K562 (cell line): ENCODE measurements at places on chromosomes 7 and 10. TPM values are rescaled to one million over a fixed set of nuclear protein-coding genes. Genes with fewer than 3 reads are reported as not detected.
A peak's percentile ranks its signal among the peaks of the same experiment; 100 is the strongest.

UNCX gene
- total RNA-seq, result not detected in 2 replicates

ORC5 gene
- 54.8 and 64.0 TPM in 2 replicates for total RNA-seq

DNA sequence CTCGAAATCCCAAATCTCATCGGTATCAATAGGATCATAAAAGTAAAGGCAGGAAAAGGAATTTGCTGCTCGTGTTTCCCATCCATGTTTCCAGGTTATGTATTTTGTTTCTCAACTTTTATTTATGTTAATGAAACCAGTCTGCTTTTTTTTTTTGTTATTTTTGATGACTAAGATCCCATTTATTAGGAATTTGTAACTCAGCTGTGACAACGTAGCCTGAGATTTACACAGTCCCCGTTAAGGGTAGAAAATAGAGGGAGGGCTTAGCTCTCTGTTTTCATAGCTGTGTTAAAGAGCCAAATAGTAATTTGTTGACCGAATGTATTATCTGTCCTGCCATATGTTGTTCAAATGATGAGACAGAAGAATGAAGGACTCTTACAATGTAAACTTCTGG lies 164.0 kb downstream of the MGMT start:
- no peaks in the 10 kb centered on the region for H3K27me3 ChIP-seq
- no peaks in the 10 kb centered on the region for H3K4me1 ChIP-seq
- no peaks in the 10 kb centered on the region for H3K36me3 ChIP-seq
- no peak for DNase-seq
- no peak overlapping the region for H3K4me3 ChIP-seq

ANKRD1 gene
- not detected in 2 replicates for total RNA-seq

- no peak for DNase-seq
- H3K27ac ChIP-seq, result no peak overlapping the region
- H3K27me3 ChIP-seq, result no peaks in the 10 kb centered on the region
- H3K4me3 ChIP-seq, result peak overlapping the region; percentile 81; the same call in 1 of the 2 replicates
Measured at GRCh38 chr10:24718031-24718855, 5.4 kb downstream of the ARHGAP21 start.

GRCh38 chr10:86715836-86716235 lies 40.6 kb upstream of the BMPR1A start:
- no peaks in the 10 kb centered on the region for H3K27me3 ChIP-seq
- no peak overlapping the region for H3K27ac ChIP-seq
- no peak overlapping the region for H3K4me3 ChIP-seq

RPEL1 gene
- total RNA-seq, result 0.07 and 0.09 TPM in 2 replicates

- H3K4me3 ChIP-seq, result no peak overlapping the region
- H3K36me3 ChIP-seq, result no peaks in the 10 kb centered on the region
- no peaks in the 10 kb centered on the region for H3K4me1 ChIP-seq
- no peak overlapping the region for H3K27ac ChIP-seq
- DNase-seq, result no peak
Measured at GRCh38 chr7:151558575-151558974, 38.9 kb upstream of the RHEB start.

DNA sequence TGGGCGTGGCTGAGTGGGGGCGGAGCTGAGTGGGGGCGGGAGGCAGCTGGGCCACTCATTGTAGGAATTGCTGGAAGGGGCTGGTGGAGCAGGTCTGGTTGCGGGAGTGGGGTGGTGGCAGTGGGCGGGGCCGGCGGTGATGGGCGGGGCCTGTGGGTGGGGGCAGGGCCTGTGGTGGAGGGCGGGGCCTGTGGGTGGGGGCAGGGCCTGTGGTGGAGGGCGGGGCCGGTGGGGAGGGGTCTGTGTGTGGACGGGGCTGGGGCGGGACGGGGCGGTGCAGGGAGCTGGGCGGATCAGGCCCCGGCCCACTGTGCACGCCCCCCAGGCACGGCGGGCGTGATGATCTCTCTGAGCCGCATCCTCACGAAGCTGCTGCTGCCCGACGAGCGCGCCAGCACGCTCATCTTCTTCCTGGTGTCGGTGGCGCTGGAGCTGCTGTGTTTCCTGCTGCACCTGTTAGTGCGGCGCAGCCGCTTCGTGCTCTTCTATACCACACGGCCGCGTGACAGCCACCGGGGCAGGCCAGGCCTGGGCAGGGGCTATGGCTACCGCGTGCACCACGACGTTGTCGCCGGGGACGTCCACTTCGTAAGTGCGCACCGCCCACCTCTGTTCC lies 14.0 kb downstream of the SLC29A4 start:
- DNase-seq, result peak; percentile 92
- no peaks in the 10 kb centered on the region for H3K36me3 ChIP-seq
- peak overlapping the region; percentile 23; the same call in 1 of the 2 replicates for H3K4me3 ChIP-seq
- peaks cover 4% of the 10 kb centered on the region; the same call in 1 of the 3 replicates for H3K4me1 ChIP-seq

- no peaks in the 10 kb centered on the region for H3K36me3 ChIP-seq
- peak; percentile 60 for DNase-seq
Measured at GRCh38 chr10:97689559-97690020, 2.5 kb upstream of the AVPI1 start.
